ENCODE measurements at places on chromosomes 13 and 19.

GRCh38 chr19:1073956-1074517, 7.1 kb downstream of the ARHGAP45 start:
- DNase-seq = no peak

DNA sequence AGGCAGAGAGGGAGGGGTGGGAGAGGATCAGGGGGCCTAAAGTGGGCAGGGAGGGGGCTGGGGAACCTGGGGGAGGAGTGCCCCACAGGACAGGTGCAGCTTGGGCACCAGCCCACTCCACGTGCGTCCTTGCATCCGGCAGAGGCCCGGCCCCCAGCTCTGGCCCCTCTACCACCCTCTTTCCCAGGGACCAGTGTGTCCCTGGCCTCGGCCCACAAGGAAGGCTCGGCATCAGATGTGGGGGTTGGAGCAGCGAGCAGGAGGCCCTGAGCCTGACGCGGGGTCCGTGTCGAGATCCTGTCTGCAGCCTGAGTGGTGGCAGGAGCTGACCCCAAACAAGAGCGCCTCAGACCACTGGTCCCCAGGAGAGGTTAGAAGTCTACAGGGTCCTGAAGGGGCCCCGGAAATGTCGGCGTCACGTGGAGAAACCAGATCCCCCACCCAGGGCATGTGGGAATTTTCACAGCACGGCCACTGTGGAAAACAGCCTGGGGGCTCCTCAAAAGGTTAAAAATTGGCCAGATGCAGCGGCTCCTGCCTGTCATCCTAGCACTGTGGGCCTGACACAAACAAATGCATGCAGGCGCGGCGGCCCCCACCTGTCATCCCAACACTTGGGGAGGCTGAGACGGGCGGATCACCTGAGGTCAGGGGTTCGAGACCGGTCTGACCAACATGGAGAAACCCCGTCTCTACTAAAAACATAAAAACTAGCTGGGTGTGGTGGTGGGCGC, 21.5 kb downstream of the SHC2 start:
- DNase-seq = no peak

DNA sequence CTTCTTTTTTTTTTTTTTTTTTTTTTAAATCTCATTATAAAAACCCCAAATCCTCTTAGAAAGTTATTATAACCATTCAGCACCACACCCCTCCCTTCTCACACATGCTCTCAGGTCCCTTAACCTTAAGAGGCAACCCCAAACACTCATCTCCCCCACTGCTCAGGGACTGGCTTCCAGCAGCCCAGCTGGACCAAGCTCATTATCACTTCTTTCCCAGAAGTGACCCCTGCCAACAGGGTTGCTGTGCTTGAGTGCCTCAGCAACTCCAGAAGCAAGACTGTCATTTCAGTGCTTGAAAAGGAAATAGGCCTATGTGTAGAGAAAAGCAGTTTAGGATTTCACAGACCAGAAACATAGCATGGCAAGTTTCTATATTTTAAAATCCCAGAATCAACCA, 84.3 kb downstream of the SLAIN1 start:
- no peak for DNase-seq

DNA sequence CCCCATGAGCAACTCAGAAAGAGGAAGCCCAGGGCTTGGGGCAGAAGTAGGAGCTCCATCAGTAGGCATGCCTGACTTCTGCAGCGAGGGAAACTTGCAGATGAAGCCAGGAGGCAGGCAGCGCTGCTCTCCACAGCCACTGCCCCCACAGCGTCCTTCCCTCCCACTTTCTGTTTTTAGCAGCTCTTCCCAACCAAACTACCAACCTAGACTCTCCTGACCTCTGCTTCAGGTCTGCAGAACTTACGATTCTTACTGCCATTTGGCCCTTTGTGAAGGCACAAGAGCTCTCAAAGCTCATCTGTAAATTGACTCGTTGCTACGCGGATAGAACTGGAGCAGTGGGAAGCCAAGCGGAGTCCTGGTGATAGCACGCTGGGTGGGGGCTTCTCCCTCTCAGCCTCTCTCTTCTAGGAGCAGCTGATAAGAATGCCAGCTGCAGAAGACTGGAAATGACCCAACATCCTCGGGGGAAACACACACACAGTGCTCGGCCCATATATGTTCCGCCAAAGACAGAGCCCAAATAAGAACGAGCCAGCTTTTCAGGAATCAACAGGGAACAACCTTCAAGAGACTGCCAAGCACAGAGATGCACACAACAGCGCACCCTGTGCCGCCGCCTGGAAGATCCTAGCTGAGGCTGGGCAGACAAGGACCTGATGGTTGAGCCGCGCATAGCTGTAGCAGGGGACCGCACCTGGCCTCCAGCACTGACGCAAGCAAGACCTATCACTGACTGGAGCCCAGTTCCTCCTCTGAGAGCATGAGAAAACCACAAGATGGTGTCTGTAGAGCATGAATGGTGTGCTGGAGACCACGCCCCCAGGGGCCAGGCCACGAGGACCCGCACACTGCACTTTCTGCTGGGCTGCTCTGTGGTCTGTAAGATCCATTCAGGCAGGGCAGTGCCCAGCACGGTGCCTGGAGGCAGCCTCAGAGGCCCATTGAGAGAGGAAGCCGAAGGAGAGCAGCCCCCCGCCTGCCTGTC, 15.9 kb upstream of the SLC35E1 start:
- no peak for DNase-seq

DNA sequence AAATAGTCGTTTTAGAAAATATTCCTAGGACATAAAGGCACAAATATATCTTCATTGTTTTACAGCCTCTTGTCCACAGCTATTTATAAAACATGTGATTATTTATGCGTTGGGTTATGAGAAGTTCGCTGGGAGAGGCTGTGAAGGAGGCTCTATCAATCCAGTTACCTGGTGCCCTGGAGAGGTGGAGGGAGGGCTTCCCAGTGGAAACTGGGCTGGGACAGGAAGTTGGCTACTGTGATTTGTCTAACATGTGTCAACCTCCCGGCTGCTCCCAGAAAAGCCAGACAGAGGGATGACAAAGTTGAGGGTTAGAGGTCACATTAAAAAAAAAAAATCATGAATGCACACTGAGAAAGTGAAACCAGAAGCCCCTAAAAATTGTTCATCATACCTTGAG, 346.5 kb downstream of the ZNF536 start:
- no peak for DNase-seq

DNA sequence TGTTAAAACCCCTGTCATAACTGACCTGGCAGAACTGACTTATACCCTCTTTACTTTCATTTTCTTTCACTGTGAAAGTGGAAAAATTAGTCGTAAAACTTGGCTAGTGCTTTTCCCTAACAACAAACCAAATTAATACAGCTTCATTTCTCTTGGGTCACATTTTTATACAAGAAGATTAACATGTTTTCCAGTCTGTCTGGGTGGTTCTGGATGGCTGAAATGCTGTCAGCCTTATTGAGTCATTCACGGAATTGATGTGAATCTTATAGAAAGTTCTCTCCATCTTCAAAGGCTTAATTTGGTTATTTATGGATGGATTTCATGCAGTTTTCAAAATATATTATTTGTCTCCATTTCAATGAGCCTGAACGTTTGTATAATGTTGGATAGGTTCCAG, 440.0 kb downstream of the KCTD12 start:
- no peak for DNase-seq

- DNase-seq = no peak
These were observed at the start of gene CCL25 for GRCh38 chr19:8052464-8052859. CCL25 (plus strand) TSS chr19:8052760; CDS start chr19:8053050, 290 bp downstream.

DNA sequence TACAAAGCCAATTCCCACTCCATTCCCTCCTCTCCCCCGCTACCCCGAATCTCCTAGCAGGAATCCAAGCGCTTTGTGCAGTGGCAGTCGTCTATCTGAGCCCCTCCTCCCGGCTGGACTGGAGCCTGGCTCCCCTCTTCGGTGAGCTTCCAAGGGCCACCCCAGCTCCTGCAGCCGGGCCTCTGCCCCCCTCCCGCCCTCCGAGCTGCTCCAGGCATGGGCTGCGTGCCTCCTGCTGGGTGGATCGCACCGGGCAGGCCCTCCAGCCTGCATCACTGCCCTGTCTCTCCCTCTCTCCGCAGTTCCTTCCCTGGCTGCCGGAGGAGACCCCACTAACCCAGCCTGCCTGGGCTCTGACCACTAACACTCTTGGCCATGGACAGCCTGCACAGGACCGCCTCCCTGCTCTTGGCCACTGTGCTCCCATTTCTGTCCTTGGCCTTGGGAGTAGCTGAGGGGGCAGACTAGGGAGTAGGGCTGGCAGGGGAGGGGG, 12.9 kb upstream of the LENG8 start:
- DNase-seq = no peak

GRCh38 chr19:33259539-33259938, 33.9 kb upstream of the SLC7A10 start:
- DNase-seq = no peak

GRCh38 chr13:26762745-26763345, 2.3 kb upstream of the GPR12 start:
- DNase-seq = no peak

DNA sequence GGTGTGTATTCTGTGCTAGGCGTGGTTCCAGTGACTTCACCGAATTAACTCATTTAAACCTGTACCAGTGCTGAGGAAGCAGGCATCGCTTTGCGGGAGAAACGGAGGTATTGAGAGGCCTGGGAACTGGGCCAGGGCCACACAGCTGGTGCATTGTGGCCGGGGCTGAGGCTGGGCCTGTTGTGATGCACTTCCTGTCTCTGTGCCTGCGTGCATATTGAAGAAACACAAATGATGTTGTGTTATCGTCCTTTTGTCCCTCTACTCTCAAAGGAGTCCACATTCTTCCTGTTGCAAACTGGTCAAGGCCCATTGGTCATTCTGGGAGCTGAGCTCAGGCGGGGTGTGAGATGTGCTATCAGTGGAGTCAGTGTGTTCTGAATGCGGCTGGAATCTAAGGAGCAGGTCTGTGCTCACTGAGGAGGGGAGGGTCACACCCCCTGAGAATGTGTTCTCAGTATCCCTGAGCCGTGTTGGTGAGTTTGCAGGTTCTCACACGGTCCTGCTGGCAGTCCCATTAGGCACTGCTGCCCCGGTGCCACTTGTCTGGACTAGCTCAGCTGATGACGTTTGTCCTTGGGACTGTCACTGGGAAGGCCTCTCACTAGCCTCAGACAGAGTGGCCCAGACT, 62.1 kb downstream of the ARHGEF7 start:
- DNase-seq = no peak

DNA sequence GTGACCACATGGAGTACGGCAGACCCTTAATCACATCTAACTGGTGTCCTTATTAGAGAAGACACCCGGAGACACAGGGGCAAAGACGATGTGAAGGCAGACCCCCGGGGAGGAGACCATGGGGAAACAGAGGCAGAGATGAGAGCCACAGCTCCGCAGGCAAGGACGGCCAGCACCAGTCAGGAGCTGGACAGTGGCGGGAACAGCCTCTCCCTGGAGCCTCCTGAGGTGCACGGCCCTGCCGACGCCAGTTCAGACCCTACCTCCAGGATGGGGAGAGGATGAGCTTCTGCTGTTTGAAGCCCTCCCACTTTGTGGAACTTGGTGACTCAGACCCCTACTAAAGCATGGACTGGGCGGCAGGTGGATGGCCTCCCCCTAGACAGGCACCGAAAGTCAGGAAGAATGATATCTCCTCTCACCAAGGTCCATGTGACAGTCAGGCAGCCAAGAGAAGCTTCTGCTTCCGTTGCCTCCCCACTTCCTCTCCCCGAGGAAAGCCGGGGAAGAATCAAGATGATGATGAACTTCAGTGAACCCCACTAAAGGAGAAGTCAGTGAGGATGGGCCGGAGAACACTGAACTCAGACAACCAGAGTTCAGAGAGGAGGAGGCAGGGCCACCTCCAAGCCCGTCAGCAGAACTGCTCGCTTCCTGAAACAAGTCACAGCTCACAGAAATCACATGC, 25.4 kb downstream of the RAB20 start:
- DNase-seq = no peak

DNA sequence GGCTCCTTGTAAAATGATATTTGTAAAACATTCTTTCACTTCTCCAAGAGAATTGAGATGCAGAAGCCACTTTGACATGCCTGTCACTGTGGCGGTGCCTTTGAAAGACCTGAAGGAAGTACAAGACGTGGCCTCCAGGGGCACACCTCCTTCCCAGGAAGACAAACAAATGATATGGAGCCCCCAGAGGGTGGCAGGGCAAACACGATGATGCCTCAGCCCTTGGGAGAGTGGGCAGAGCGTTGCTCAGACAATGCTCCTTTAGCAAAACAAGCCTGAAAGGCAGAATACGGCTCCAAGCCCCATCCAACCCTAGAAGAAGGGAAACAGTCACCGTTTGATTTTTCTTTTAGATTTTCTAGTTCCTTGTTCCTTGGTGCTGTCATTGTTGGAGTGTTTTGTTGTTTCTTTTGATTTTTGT, 9.2 kb upstream of the ATP12A start:
- no peak for DNase-seq

DNA sequence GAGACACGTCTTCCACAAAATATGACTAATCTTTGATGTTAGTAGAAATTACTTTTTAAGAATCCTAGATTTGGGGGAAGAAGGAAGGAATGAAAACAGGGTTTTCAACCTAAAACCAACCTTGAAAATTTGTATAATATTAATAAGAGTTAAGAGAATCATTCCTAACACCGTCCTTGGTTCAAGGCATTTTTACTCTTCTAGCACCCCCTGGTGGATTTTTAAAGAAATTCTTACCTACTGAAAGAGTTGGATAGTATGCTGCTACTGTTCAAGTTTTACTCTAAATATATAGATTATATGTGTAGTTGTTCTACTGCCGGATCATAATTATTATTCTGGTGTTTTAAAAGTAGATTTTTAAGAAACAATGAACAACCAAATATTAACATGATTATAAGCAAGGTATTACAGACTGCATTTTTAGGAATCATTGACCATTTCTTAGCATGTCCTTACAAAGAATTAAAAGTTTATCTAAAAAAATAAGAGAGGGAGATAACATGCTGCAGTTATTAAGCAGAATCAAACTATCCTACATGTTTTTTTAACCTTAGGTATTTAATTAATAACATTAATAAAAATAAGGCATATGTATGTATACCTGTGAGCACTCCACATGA, 7.4 kb upstream of the SLITRK6 start:
- no peak for DNase-seq

DNA sequence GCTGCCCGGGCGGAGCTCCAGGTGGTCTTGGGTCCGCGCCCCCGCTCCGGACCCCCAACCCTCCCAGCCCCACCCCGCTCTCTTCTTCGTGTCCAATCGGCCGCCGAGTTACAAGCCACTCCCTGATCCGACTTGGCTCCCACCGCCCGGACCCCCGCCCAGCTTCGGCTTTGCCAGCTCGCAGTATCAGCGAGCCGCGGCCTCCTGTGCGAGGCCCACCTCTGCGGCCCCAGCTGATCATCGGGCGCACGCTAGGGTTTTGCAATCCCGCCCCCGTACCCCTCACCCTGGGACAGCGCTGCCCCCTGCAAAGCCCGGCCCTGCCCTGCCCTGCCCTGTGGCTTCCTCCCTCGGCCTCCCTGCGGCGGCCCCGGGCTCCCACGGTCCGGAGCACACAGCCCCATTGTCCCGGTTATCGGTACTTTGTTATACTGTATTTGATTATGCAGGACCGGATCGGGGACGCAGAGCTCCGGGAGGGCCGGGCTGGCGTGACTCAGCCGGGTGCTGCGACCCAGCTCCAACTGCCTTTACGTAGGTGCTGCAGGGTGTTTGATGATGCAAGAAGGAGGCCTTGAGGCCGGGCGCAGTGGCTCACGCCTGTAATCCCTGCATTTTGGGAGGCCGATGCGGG, 598 bp upstream of the LPAR2 start:
- DNase-seq = peak; percentile 6

Data from stimulated activated CD8-positive, alpha-beta memory T cell treated with anti-CD3 and anti-CD28 coated beads, Interleukin-4, amount 100 ng/mL, for 1 hour (primary cell).